Thymus (tissue), 14 donors: ENCODE measurements at places on chromosomes 4 and X. TPM values are rescaled to one million over a fixed set of nuclear protein-coding genes. Genes with fewer than 3 reads are reported as not detected.

DNA sequence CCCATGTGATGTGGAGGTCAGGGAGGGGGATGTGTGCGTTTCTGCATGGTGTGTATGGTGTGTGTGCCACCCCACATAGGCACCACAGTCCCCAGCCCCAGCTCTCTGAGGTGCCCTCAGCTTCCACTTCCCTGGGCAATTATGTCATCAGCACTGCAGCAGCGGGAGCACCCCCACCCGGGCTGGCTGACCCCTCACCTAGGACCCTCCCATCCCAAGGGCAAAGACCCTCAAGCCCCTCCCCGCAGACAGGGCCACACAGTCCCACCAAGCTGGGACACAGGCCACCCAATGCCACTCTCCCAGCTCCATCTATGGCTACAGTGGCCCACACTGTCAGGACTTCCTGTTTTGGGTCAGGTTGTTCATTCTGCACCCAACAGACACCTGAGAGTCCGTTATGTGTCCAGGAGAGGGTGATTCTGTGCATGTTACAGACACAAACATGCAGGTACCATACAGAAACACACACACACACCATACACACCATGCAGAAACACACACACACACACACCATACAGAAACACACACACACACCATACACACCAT, 75.2 kb downstream of the JAKMIP1 start:
- no peak for DNase-seq

DNA sequence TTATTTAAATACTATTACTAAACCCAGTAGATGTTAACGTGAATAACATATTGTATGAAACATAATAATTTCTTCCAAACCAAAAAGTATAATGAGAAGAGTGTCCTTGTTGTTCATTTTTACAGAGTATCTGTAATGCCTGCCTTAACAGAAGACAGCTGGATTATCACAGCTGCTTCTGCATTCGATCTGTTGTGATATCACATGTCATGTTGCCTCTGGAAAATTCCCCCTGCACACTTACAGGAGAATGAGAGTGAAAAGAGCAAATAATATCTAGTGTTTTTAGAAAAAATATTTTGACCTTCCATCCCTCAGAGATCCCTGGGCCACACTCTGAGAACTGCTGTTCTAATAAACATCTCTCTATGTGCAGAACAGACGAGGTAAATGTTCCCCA, 240.1 kb upstream of the NOCT start:
- no peak for DNase-seq

- DNase-seq: no peak
Observed at GRCh38 chrX:39616098-39616729, 481.5 kb downstream of the BCOR start.

GRCh38 chrX:28639451-28639850, 52.2 kb downstream of the IL1RAPL1 start:
- DNase-seq: no peak

DNA sequence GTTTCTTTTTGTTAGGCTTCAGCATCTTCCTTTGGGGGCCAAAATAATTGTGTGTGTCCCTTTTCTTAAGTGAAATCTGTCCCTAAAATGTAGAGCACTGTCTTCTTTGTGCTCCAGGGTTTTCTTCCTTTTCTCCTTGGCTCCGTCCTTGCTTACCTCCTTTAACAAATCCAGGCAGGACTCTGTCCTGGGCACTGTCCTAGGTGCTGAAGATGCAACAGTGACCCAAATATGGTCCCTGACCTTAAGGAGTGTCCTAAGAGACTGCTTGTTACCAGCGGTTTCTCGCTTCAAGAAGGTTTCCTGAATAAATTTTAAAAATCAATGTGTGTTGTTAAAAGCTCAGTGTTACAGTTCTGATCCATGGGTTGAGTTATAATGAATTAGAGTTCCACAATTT, 471.8 kb downstream of the KCNIP4 start:
- DNase-seq: no peak

DNA sequence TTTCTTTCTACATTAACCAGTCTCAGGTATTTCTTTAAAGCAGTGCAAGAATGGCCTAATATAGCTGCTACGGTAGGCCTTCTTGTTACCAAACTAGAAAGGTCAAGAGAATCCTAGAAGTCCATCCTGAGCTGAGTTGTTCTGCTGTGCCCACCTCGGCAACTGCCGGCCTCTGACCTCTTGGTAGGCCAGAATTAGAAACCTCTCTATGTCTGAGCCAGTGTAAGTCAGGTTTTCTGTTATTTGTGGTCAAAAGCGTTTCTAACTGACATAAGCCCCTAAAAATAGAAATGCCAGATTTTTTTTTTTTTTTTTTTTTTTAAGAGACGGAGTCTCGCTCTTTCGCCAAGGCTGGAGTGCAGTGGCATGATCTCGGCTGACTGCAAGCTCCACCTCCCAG, 43.1 kb downstream of the SOWAHB start:
- no peak for DNase-seq

DNA sequence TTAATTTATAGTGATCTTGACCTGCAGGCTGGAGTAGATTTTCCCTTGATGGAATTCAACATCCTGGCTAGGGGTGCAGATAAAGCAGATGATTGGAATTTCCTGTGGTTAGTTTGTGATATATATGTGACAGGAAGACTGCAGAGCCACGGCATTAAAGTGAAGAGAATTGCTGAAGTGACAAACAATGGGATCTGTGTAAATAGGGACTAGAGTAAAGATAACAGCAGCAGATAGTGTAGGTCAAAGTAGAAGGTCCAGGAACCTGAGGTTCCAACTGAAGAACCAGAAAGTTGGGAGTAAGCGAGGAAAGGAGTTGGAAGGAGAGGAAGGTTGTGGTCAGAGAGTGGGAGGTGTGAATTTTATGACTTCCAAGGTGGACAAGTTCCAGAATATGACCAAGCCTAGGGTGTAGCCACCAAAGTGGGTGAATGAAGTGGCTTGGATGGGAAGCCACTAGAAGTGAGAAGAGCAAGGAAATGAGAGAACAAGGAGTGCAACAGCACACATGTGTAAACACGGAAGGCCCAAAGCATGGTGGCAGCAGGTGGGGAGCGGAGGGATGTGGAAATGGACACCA, 325.0 kb downstream of the RAB28 start:
- no peak for DNase-seq

- DNase-seq: no peak
Observed at GRCh38 chrX:3169421-3169820, 128.2 kb downstream of the ARSF start.

DNA sequence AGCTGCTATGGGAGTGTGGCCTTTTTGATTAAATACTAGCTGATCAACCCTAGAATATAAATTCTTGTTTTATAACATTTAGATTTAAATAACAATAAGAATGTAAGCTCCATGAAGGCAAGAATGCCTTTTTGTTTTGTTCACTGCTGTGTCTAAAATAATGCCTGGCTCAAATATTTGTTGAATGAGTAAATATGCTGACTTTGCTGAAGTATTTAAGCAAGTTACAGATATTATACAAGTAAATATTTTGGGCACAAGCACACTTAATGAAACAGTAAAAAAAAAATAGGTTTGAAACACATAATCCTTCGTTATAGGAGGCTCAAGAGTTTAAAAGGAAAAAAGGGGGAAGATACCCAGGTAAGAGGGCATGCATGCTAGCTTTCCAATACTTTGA, 24.1 kb downstream of the FABP2 start:
- DNase-seq: no peak

DNA sequence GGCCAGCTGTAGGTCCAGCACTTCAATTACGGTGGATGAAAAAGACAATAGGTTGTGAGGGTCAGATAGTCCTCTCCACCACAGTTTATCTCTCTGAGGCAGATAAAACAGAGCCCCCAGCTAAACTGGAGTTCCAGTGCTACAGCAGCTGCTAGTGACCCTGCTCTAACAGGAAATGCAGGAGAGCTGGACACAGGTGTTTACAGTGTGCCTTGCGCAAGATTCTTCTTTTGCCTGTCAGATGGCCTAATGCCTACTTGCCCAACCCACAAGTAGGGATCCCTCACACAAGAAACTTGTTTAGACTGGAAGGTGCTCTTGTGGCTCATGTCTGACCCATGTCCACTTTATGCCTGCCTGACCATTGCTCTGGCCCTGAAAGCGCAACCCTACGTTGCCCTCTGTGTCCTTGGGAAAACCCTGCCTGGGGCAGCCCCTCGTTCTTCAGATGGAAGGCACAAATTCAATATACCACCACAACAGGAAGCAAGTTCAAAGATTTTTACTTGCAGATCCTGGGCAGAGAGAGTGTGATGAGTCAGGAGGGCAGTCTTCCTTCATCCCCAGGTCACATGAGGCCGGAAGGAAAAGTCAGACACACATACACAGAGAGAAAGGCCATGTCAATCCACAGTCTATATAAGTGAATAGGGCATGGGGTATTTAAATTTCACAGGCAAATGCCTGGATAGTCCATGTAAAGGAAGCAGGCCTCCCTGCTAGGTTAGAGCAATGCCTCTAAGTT, 105.1 kb upstream of the ADGRL3 start:
- DNase-seq: no peak

GRCh38 chr4:186030399-186030775, 38.6 kb upstream of the TLR3 start:
- DNase-seq: no peak

- no peak for DNase-seq
Observed at GRCh38 chrX:118038614-118039365, 77.8 kb downstream of the KLHL13 start.

GRCh38 chr4:101332424-101332823, 14.9 kb downstream of the PPP3CA start:
- DNase-seq: no peak

DNA sequence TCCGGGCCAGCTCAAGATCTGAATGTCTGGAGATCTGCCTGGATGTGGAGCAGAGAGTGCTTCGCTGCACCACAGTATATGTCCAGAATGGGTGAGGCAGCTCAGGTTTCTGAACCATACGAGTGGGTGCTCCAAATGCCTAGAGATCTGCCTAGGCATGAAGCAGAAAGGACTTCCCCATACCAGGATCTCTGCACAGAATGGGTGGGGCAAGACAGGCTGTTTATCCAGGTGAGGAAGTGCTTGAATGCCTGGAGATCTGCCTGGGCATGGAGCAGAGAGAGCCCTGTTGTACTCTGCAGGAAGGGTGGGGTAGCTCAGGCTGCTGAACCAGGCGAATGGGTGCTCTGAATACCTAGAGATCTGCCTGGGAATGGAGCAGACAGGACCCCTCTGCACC, 45.4 kb upstream of the MAGEC2 start:
- DNase-seq: no peak

- DNase-seq: no peak
Observed at GRCh38 chr4:102168580-102168979, 176.7 kb downstream of the SLC39A8 start.

- no peak for DNase-seq
Observed at GRCh38 chrX:49176421-49177326, 5.0 kb downstream of the PLP2 start.

DNA sequence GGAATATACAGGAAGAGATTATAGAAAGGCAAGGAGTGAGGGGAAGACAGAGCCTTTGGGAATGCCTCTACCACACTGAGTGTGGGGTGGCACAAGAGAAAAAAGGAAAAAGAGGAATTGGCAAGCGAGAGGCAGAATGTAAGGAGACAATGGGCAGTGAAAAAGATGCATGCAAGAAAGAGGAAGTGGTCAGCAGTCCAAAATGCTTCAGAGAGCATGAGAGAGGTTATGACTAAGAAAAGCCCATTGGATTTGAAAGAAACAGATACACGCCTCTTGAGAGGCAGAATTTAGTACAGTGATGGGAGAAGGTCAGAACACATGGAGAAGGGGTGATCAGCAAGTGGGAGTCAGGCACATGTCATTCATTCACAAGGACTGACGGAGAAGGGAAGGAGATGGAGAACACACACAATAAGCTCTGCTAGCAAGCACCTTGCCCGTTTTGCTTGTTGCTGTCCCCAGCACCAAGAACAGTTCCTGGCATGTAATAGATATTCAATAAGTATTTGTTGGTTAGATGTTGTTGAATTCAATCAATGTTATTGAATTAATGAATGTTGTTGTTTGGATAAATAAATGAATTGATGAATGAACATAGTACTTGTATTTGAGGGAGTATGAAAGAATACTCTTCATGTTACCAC, 6.3 kb downstream of the DCHS2 start:
- DNase-seq: no peak

GRCh38 chr4:84814094-84814750, 152.3 kb downstream of the WDFY3 start:
- DNase-seq: no peak

DNA sequence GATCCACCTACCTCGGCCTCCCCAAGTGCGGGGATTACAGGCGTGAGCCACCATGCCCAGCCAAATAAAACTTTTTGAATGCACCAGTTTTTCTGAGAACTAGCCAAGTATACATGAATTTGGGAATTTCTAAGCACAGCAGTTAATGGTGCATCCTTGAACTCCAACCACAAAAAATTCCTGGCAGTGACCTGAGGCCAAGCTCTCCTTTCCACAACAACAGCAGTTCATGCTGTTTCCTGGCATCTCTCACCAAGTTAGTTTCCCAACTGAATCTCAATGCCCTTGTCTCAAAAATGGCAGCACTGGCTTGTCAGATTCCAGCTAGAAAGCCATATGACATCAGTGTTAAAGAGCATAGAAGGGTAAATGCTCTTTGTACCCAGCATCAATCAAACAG, 15.9 kb upstream of the XKRX start:
- DNase-seq: no peak

DNA sequence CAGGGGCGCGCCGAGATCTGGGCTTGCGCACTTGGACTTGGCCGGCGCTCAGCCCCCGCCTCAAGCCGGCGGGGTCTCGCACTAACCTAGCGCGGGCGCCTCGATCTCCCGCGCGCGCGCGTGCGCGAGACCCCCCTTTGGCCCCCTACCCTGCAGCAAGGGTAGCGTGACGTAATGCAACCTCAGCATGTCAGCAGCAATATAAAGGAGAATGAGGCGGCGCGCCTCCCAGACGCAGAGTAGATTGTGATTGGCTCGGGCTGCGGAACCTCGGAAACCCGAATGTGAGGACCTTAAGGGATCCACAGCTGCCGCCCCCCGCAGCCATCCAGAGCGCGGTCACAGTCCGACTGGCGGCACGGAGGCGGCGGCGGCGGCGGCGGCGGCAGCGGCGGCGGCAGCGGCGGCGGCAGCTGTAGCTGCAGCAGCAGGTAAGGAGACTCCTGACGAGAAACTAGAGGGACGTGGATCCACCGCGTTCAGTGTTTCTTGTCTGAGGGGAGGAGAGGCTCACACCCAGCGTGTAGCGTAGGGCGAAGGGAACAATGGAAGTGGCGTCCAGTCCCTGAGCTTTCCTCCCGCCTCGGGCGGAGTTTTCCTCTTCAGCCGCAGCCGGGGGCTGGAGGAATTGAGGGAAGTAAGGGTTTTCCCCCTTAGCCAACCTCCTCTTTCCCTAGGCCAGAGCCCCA, at the start of the genes SATL1 and ZNF711:
SATL1 (minus strand) TSS at position 19 of the 689 bp plus-strand sequence. CDS start 134,811 bp downstream, outside the sequence.
ZNF711 (plus strand) TSS at position 231 of the 689 bp plus-strand sequence. CDS start 3,582 bp downstream, outside the sequence.
- peak; percentile 69 for DNase-seq

DNA sequence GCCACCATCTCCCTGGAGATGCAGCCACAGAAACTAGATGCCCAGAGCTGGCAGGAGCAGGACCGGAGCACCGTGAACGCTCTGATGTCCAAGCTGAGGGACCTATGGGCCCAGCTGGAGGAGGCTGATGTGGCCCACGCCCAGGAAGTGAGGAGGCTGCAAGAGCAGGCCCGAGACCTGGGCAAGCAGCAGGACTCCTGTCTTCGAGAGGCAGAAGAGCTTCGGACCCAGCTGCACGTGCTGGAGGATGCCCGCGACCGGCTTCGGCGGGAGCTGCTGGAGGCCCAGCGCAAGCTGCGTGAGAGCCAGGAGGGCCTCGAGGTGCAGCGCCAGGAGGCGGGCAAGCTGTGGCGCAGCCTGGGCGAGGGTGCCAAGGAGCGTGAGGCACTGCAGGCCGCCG, 14.2 kb downstream of the SMIM10L2A start:
- no peak for DNase-seq

The RBM46 gene
- 0.09 TPM for total RNA-seq

The NUDT10 gene
- total RNA-seq: 0.85 TPM

The CLDN22 gene
- total RNA-seq: not detected

The TRPC3 gene
- 0.24 TPM for total RNA-seq

The RAI2 gene
- 1.8 TPM for total RNA-seq

The ENPEP gene
- 5.6 TPM for total RNA-seq
